Progenitor cell of endocrine pancreas (in vitro differentiated cells): ENCODE measurements at places on chromosomes 1 and 21. TPM values are rescaled to one million over a fixed set of nuclear protein-coding genes. Genes with fewer than 3 reads are reported as not detected.

The S100A12 gene
- total RNA-seq, result not detected in 2 replicates

The CD53 gene
- not detected in 2 replicates for total RNA-seq

The DNAI4 gene
- total RNA-seq, result 11.7 and 14.3 TPM in 2 replicates

The PRR9 gene
- total RNA-seq, result not detected in 2 replicates

The FASLG gene
- total RNA-seq, result not detected in 2 replicates

The OR14C36 gene
- total RNA-seq, result not detected in 2 replicates

The GGPS1 gene
- total RNA-seq, result 43.3 and 50.6 TPM in 2 replicates

The SELP gene
- total RNA-seq, result not detected in 2 replicates

The OR2G6 gene
- total RNA-seq, result not detected in 2 replicates
